ENCODE measurements at places on chromosomes 1 and 21.

DNA sequence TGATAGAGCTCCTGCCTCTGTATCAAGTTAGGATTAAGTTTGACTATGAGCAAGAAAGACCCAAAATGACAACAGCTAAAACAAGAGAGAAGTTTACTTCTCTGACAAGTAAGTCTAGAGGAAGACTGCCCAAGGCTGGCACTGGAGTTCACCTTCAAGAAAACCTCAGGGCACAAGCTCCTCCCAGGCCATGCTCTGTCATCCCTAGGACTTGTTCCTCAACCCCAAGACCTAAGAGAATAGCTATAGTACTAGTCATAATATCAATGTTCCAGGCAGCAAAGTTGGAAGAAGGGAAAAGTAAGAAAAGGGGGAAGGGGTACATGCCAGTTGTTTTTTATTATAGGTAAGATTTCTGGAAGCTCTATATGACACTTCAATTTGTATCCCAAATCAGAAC is 26.4 kb upstream of the DARS2 start:
- no peak for DNase-seq

- no peak for DNase-seq
These were observed 13.2 kb upstream of the PRAMEF12 start for GRCh38 chr1:12760256-12760795.

DNA sequence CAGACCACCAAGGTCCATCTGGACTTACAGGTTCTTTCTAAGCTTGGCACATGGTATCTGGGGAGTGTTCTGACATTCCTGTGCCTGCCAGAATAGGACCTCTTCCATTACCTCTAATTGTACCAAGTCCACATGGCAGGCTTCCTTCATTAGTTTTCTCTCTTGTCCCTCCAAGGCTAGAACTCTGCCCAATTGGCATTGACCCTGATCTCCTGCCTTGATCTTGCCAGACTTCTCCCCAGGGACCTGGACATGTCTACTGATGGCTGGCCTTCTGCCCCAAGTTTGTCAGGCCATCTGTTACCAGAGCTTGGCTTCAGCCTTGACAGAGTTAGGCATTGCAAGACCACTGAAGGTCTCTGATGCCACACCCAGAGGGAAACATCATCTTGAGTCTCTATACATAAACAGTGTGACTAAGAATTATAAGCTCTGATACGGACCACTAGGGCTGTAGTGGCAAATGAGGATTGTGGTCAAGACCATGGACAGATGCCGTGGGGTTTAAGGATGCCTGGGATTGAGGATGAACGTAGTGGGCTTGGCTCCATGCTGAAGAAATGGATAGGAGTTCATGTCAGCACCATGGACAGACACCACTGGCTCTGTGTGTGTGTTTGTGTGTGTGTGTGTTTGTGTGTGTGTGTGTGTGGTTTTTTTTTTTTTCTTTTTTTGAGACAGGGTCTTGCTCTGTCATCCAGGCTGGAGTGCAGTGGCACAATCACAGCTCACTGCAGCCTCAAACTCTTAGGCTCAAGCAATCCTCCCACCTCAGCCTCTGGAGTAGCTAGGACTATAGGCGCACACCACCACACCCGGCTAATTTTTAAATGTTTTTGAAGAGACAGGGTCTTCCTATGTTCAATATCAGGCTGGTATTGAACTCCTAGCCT is 19.5 kb upstream of the PSMB2 start:
- no peak for DNase-seq

- DNase-seq = no peak
These were observed 53.6 kb downstream of the ADARB1 start for GRCh38 chr21:45127937-45128336.

DNA sequence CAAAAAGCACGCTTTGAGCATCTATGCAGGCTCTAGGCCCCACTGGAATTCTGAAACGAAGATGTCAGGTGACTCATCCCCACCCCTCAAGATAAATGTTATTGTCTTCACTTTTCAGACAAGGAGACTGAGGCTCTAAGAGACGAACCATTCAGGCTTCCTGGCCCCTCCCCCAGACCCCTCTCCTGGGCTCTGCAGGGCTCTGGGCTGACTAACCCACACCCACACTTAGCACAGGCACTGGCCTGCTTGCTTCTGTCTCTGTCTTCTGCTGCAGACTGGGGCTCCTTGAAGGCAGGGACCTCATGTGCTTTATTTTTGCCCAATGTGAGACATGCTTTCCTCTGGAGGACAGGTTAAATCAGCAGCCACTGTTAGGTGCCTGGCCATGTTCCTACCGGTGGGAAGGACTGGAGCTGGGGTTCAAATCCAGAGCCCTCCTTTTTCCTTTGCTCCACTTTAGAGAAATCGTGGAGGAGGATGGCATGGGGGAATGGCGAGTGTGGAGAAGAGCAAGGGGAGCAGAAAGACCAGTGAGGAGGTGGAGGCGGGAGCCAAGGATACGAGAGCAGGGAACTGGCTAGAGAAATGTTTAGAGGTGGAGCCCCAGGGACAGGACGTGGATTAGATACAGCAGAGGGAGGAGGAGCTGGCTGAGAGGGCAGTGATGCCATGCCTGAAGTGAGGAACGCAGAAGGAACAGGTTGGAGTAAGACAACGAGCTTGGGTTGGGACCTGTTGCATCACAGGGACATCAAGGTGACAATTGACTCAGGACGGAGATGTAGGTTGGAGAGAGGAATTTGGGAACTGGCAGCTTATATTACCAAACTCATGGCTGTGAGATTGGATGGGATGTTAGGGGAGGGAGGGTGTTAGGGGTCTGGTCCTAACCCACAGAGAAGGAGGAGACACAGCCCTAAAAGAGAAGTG is 1.7 kb downstream of the TMEM125 start:
- DNase-seq = no peak

DNA sequence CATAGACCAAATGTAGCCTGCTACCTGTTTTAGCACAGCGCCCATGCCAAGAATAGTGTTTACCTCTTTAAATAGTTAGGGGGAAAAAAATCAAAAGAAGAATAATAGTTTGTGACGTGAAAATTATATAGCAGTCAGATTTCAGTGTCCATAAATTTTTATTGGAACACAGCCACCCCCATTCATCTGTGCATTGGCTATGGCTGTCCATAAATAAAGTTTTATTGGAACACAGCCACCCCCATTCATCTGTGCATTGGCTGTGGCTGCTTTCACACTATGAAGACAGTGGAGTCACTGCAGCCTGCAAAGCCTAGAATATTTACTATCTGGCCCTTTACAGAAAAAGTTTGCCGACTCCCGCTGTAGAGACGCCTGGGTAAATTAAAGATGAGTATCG is 20.9 kb downstream of the EPHX1 start:
- DNase-seq = no peak

DNA sequence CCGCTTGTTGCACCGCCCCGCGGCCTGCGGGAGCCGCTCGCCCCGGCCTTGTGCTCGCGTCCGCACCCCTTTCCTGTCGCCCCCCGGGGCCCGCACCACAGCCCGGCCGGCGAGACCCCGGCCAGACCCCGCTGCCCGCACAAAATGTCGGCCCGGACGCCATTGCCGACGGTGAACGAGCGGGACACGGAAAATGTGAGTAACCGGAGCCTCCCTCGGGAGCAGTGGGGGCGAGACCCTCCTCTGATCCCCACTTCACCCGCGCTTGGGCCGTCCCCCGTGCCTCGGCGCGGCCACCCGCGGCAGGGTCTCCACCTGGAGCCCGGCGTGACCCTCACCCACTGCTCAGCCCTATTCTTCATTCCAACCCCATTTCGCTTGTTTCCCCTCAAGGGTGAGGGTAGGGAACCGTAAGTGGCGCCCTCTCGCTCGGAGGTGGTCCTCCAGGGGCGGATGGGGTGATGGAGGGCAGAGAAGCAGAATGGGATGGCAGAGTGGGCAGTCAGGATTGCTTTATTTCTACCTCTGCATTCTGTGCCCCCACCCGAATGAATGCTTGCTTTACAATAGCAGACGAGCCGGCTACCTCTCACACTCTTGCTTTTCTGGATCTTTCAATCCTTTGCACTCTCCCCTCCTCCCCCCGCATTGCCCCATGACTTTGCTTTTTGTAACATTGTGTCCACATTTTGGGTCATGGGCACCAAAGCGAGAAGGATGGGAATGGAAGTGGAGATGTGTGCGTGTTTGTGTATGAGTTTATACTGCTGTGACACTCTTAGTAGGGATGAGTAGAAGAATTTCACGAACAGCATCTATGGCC is 954 bp downstream of the MARK1 start:
- no peak for DNase-seq

- DNase-seq = peak; percentile 33
These were observed 106.9 kb upstream of the TMEM51 start for GRCh38 chr1:15046487-15047165.

DNA sequence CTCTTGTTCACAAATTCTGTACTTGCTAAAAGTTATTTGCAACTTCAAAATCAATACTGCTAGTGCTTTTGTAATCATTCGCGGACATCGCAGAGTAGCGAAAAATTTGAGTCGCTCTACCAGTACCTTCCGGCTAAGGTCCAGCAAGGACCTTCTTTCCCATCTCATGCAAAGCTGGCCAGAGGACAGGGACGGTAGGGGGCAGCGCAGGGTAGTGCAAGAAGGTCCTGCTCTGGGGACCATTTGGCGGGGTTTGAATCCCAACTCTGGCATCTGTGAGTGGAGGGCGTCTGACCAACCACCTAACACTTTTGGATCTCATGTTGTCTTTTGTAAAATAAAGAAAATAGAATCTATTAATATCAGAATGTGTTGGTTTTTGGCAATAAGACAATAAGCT is 258.3 kb downstream of the SPATA17 start:
- no peak for DNase-seq

- DNase-seq = no peak
These were observed 268.9 kb downstream of the HHAT start for GRCh38 chr1:210597555-210598134.

- no peak for DNase-seq
These were observed 734.1 kb upstream of the ZP4 start for GRCh38 chr1:238624776-238625175.

- no peak for DNase-seq
These were observed 37.8 kb downstream of the SGIP1 start for GRCh38 chr1:66571789-66572188.

- peak; percentile 5 for DNase-seq
These were observed 71.0 kb downstream of the NFASC start for GRCh38 chr1:204941421-204942338.

- DNase-seq = no peak
These were observed 62.6 kb upstream of the DENND1B start for GRCh38 chr1:197837911-197838310.

- no peak for DNase-seq
These were observed 52.5 kb upstream of the DMRTB1 start for GRCh38 chr1:53406551-53407235.

Measured in stimulated activated CD4-positive, alpha-beta T cell treated with anti-CD3 and anti-CD28 coated beads, Interleukin-1b, Interleukin-23, amount 100 ng/mL, for 1 hour (primary cell).